ENCODE measurements at places on chromosomes 4 and X.

- peak; percentile 53 for DNase-seq
Observed at GRCh38 chr4:55445921-55446577, 50.3 kb downstream of the TMEM165 start.

- no peak for DNase-seq
Observed at GRCh38 chr4:86972997-86973396, 38.2 kb downstream of the AFF1 start.

GRCh38 chr4:6769233-6769988 lies 13.1 kb upstream of the KIAA0232 start:
- no peak for DNase-seq

GRCh38 chr4:112807083-112807482 lies 170.1 kb downstream of the LARP7 start:
- no peak for DNase-seq

GRCh38 chrX:77342004-77342403 lies 105.2 kb upstream of the FGF16 start:
- DNase-seq, result peak; percentile 64

DNA sequence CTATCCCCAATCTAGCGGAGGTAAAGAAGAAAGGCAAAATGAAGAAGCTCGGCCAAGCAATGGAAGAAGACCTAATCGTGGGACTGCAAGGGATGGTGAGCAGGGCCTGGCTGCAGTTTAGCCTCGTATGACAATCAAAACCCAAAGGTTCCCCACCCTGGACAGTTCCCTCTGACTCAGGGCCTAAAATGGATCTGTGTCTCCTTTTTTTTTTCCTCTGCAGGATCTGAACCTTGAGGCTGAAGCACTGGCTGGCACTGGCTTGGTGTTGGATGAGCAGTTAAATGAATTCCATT lies 986 bp downstream of the HDAC6 start:
- DNase-seq, result no peak

GRCh38 chrX:136806891-136807410 lies 26.2 kb upstream of the ARHGEF6 start:
- DNase-seq, result no peak

DNA sequence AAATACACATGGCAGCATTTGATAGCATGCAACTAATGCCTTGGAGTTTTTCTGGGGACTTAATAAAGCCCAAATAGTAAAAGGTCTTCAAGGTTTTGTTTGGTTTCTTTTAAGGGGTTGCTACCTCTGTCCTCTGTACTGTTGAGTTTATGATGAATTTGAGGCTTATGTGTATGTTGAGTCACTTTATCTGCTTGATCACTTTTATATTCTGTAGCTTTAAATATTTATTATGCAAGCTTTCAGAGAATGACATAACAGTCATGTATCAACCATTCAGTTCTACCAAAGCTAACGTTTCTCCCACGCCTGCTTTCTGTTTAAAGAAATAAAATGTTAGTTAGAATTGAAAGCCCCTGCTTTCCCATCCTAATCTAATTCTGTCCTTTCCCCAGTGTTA lies 122.2 kb downstream of the NHS start:
- no peak for DNase-seq
